ENCODE measurements at places on chromosomes 11 and 22.

- no peak for DNase-seq
These were observed 3.2 kb upstream of the C11orf91 start for GRCh38 chr11:33703788-33704187.

DNA sequence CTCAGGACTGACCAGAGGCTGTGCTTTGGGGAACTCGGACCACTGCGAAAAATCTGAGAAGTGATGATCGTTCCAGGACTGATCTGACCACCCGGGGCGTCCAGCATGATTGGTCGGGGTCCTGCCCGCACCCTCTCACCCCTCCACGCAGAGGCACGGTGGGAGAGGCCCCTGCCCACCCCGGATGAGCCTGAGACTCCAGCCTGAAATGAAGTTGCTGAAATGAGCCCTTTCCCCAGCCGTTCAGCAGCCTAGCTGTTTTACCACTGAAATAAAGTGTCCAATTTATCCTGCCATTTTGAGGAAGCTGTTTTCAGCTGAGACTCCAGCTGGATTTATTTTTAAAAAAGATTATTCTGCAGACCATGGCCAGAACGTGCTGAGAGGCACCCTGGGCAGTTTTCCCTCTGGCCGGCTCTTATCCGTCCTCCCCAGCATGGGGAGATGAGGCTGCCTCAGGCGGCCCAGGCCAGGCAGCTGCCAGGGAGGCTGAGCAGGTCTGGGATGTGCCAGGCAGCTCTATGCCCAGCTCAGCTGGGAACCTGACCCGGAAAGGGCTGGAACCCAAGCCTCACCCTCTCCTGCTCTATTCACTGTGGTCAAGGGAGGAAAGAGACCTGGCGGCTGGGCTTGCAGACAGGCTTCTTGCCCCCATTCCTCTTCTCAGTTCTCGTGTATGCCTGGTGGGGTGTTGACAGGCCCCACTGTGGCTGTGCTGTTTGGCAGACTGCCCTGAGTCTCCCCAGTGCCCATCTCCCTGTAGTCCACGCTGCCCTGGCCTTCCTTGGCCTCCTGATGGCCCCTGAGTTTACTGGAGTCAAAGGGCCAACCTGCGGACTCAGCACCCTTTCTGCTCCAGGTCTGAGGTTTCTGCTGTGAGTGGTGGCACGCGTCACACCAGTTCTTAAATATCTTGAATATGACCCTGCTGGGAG, 161.0 kb upstream of the B3GAT1 start:
- no peak for DNase-seq

GRCh38 chr11:2949920-2950319, 20.7 kb upstream of the PHLDA2 start:
- no peak for DNase-seq

DNA sequence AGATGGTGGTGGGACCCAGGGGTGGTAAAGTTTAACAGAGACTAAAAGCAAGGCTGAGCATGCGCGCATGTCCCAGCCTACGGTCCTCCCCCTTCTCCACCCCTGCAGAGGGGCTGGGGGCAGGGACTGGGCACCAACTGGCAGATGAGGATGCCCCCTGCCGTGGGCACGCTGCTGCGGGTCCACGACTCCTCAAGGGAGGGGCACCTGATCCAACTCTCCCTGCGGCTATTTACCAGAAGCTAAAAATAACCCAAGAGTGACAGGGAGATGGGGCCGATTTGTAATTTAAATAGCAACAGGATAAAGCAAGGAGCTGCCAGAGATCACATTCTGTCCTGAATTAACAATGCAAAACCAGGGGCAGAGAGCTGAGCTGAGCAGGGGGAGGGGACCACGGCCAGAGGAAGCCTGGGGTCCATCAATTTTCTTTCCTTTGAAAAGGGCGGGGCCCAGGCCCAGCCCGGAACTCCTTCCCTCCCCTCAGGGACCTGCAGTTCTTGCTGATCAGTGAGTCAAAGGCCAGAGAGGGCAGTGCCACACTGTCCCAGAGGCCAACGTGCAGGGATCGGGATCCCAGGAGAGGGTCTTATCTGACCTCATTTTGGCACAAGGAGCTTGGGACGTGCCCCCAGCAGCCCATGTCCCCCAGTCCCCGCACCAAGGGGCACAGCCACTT, 8.1 kb upstream of the DGKZ start:
- DNase-seq = peak; percentile 42

DNA sequence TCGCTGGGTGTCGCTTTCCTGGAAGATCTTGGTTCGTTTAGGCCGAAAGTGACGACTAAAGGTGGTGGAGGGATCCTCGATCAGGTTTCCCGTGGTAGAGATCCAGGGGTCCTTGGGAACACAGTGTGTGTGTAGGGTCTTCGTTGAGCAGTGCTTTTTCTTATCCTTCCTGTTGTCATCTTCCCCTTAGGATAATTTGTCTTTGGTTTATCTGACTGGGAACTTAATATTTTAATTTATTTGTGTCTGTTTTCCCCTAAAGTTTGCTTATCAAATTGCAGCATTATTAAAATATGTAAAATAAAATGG, 403 bp downstream of the RBM7 start:
- no peak for DNase-seq

DNA sequence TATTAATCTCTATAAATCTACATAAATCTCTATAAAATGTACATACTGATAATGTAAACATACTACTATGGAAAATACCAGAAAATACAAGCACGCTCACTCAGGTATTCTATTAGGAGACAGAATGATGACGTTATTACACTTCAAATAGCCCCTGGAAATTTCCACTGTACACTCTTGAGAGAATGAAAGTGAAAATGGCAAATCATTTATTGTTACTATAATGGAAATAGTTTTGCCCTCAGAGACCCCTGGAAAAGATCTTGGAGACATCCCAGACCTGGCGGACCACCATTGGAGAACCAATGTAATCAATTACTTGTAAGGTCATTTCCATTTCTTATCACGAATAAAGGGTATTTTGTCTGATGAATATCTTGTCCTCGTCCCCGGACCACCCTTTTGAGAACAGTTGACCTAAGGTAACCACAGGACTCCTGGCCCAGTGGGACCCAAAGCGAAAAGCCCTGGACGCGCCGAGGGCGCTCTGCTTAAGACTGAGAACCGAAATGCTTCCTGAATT, 509 bp upstream of the PRRG4 start:
- no peak for DNase-seq

DNA sequence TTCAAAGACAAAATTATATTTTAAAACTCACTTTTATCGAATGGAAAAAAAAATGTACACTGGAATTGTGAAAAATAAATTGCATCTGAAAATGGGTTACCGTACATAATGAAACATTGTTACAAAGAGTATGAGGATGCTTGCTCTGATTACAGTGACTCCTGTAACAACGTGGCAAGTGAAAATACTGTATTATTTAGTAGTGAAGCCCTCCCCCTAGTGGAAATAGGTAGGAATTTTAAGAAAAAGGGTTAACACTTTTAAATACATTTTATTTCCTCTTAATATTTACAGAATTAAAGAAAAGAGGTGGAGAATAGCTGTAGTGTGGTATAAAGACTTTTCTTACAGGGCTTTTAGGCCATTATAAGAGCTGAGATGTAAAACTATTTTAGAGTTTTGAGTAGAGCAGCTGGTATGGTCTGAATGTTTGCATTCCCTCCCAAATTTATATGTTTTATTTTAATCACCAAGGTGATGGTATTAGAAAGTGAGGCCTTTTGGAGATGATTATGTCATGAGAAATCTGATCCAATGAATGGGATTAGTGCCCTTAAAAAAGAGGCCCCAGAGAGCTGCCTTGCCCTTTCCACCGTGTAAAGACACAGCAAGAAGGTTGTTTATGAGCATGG, 25.2 kb downstream of the FAM76B start:
- DNase-seq = peak; percentile 60

GRCh38 chr11:125378083-125378482, 118.0 kb downstream of the FEZ1 start:
- DNase-seq = no peak

GRCh38 chr22:29139965-29140782, 65.5 kb upstream of the EMID1 start:
- peak; percentile 93 for DNase-seq

DNA sequence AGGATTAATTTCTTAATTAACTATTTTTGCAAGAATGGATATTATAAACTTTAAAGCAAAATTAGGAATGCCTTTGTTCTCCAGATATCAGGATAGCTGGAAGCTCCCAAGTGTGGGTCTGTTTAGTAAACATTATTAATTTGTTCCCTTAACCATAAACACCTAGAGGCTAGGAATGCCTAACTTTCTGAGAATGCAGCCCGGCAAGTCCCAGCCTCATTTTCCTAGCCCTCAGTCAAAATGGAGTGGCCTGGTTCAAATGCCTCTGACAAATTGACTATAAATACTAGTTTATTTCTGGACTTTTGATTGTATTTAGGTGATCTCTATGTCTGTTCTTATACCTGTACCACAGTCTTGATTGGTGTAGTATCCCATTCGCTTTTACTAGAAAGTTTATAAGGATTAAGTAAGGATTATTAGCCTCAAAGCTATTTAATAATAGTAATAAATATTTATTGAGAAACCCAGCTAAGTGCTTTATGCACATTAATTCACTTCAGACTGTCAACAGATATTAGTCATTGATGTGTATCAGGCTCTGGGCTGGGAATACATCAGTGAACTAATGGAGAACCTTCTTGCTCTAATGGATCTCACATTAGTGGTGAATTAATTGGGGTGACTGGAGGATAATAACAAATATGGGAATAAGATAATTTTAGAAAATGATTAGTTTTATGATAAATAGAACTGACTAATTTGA, 25.8 kb downstream of the PPME1 start:
- DNase-seq = peak; percentile 9

DNA sequence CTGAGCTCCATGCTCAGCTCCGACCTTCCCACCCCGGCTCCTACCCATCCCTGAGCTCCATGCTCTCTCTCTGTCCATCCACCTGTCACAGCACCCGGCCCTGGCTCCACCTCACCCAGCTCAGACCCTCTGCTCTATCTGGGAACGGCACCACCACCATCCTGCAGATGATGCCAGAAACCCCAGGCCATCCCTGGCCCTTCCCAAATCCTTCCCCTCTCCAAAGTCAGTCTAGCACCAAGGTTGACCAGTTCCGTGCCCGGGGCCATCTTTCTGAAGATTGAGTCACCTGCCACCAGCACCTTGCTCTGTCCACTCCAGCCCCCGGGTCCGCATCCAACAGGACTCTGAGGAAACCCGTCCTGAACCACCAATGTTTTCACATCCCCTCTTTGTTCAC, 969.6 kb downstream of the BRD1 start:
- no peak for DNase-seq

GRCh38 chr22:42202669-42203068, 67.8 kb downstream of the TCF20 start:
- DNase-seq = peak; percentile 77

DNA sequence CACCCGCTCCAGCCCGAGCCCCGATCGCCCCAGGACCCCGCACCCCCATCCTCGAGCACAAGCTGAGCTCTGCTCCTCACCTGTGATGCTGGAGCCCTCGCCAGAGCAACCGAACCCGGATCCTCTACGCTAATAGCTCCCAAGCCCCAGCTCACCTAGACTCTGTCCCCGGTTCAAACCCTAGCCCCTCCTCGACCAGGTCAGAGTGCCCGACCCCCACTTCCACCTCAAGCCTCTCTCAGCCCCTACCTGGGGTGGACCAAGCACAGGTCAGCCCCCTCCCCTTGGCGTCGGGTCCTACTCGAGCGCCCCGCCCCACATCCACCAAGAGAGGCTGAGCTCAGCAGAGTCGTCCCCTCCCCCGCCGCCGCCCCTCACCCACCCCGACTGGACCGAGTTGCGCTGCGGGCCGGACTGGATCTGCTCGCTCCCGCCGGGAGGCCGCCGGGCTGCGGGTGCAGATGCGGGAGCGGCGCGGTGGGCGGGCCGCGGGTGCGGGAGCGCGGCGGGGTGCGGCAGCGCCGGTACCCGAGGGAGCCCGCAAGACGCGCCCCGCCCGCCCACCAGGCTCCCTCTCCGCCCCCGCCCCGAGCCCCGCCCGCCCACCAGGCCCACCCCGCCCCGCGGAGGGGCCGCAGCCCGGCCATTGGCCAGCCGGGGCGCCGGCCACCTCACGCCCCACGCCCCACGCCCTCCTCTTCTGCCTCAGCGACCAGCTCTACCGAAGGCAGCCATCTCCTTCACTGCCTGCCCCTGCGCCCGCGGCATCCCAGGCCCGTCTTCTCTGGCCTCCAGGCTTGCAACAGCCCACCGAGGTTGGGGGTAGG, 577 bp upstream of the DKK3 start:
- DNase-seq = peak; percentile 38

DNA sequence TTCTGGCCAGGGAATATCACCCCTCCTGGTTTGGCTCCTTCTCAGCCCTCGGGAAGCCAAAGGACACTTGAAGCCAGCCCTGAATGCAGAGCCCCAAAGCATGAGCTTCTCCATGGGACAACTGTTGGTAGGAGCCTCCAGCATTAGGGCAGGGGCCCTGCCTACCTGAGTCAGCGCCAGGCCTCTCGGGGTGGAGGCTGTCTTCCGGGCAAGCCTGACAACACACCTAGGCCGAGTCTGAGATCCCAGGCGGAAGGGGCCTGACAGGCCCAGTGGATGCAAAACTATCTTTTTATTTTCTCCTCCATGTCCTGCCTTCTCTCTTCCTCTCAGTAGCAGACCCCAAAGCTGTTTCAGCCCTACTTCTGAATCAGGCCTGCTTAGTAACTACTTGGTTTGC, 27.6 kb downstream of the RCOR2 start:
- DNase-seq = no peak

DNA sequence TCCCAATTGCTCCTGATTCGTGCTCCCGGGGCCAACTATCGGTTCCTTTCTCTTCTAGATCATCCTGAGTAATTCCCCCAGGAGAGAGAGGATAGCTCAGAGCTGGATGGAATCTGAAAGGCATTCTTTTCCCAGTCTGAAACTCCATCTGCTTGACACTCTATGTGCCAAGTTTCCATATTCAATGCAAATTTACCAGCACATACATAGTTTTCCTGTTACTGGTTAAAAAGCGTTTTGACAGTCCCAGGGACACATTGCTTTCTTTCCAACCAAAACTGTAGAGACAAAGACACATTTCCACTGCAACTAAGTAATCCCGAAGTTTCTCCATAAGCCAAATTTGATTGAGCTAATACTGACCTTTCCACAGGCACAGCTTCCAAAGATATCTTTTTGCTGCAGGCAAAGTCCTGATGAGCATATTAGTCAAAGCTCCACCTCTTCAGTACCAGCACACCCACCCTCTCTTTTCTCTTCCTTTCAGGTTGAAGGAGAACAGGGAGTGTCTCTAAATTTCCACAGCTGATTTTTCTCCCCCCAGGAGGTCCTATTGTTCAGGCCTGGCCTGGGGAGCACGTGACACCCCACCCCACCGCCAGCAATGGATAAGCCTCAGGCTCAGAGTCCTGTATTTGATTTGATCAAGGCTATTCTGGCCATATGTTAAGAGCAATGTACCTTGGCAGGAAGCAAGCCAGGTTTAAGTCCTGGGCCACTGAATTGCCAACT, 9.7 kb upstream of the ANKK1 start:
- DNase-seq = no peak
